ENCODE measurements at places on chromosomes 16 and 17.

GRCh38 chr16:30488764-30489605 is 16.4 kb downstream of the ITGAL start:
- DNase-seq, result no peak

DNA sequence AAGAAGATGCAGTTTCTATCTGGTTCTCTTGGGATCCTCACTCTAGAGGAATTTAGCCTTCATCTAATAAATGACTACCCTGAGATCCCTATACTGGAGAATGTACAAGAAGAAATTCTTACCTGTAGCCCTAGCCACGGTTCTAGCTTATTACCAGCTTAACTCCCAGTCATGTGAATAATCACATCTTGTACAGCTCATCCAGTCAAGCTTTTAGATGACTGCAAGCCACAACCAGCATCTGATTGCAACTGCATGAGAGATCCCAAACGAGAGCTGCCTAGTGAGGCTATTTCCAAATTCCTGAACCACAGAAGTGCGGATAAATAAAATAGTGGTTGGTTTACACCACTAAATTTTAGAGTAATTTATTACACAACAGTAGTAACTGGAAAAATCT is 196.0 kb upstream of the CPHXL start:
- no peak for DNase-seq

DNA sequence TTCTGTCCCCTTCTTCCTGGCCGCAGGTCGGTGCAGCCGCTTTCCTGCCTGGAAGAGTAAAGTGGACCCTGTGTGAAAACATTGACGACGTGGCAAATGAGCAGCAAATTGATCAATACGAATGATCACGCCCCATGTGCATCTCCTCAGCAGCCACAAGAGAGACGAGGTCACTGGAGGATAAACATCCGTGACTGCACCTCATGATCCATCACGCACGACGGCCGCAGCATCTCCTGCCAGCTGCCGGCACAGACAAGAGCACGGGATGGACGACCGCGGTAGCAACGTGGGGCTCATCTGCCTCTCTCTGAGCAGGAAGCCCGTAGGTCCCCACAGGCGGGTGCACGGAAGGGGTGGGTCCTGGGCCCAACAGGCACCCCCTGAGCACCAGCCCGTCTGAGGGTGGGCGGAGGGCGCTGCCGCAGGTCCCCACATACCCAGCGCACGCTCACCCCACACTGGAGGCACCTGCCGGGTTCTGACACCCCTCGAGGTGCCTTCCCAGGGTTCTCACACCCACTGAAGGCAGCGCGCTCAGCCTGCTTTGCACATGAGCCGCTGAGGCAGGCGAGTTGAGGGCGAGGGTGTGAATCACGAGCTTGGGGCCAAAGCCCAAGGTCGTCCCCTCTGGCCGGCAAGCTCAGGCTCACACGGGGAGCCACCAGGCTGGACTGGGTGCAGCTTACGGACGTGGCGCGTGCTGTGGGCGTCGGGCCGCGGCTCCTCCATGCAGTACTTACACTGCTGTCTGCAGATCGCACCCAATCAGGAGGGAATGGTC is 12.3 kb upstream of the CDH15 start:
- DNase-seq, result no peak

DNA sequence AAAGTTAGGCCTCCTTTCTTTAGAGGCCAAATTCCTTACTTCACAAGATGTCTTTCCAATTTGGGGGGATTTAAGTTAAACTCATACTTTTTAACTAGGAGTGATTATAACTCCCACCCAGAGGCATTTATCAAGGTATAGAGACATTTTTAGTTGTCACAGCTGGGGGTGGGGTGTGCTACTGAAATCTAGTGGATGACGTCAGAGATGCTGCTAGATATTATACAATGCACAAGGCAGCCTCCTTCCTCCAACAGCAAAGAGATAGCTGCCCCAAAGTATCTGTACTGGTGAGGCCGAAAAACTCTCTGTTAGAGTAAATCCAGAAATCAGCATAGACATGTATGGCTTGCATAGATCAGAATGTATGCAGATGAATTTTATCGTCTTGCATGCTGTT is 324.0 kb downstream of the HS3ST4 start:
- no peak for DNase-seq

DNA sequence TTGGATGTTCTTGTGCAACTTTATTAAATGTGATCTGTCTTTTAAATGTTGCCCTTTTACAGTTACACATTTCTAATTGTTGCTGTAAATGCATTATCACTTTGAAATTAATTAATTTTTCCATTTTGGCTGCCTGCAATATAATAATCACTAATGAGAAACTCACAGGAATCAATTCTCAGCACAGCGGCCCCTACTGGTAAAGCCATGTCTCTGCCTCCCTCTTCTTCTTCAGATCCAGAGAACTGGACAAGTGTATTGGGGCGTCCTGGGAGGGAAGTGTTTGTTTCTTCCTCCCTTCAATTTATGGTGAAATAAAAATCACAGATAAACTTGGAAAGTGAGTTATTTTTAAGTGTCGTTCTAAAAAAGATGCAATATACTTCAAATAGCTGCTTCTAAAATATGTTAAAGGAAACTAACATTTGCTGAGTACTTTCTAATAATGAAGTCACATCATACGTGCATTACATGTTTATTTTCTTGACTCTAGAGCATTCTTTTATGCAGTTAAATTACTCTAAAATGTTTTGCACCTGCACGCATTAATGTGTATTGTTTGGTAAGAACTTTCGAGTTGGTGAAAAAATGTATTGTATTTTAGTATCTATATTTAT is 338.0 kb downstream of the WWOX start:
- DNase-seq, result no peak

DNA sequence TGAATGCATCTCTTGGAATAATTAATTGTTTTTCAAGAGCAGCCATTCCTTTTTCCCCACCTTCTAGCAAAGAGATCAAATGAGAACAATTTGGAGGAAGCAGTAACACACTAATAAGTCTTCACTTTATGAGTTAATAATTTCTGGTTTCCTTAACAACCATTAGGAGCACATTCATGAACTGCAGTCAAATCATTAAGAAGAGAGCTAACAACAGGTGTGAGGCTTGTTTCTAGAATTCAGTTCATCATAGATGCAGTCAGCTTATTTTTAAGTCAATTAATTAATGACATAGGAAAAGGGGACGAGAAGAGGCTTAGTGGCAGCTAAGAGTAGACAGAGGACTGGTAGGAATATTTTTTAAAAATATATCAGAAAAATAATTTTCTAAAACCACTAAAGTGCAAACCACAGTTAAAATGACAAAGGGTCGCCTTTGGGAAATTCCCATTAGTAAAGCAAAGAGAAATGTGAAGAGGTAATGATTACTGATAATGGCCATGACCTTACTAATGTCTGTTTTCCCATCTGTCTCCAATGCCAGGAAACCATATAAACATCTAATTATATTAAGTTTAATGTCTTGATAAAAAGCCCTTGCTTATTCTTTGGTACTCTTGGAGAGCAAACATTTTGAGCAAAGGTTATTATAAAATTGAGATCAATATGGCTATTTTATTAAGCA is 184.2 kb downstream of the KCNJ2 start:
- no peak for DNase-seq

DNA sequence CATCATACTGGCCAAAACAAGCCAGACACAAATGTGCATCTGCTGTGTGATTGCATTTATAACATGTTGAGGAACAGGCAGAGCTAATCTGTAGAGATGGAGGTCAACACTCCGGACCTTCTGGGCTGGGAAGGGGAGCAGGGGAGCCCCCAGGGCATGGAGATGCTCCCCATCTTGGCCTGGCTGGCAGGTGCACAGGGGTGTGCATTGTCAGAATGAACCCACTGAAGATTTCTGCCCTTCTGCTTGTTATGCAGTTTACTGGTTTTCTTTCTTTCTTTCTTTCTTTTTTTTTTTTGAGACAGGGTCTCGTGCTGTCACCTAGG is 146.9 kb downstream of the CMIP start:
- no peak for DNase-seq

DNA sequence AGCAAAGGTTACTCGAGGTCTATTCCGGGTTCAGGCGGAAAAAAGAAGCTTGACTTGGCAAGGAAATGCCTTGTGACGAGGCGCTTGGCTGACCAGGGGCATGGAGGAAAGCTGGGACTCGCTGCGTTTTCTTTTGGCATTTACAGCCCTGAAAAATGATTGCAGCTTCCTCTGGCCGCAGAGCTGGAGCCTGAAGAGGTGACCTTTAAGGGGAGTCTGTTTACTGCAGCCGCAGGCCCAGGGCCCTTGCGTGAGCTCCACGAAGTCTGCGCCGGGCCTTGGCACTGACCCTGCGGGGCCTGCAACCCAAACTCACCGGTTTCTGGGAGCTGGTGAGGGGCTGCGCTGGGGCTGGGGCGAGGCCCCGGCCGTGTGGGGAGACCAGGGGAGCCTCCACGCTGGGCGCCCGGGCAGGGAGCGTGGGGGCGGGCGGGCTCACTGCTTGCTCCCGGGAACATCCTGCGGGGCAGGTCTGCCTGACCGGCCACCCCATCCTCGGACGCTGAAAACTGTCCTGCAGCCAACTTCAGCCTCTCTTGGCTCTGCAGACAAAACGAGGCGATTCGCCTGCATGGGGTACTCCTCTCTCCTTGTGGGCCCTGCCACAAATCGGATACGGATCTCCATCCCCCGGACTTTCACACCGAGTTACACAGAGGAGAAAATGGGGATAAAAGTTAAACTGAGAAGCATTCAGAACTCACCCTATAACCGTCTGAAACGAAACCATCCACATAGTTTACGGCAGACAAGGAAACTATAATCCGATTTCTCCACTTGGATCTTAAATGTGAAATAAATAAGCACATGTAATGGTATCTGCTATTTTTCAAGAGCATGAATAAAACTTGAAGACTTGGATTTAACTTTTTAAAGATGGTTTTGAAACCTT is 206.3 kb upstream of the FOXF1 start:
- no peak for DNase-seq

GRCh38 chr16:11256661-11257130 is 692 bp upstream of the SOCS1 start:
- peak; percentile 50 for DNase-seq

GRCh38 chr17:50787106-50787505 is 19.8 kb upstream of the ANKRD40CL start:
- DNase-seq, result no peak

DNA sequence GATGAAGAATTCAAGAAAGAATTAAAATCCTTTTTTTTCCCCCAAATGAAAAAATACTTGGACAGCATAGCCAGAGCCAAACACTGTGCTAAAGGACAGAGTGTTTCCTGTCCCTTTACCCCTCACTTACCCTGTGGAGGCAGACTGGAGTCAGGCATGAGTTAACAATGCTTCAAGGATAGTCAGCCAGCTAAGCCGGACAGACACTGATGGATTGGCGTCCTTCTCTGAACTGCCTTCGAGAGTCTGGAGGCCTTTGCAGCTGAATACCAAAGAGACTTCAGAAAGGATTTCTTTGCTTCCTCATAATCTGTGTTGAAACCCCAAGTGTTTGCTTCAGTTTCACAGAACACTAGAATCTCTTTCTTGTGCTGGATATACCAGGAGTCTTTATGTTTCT is 4.6 kb downstream of the METTL9 start:
- no peak for DNase-seq

DNA sequence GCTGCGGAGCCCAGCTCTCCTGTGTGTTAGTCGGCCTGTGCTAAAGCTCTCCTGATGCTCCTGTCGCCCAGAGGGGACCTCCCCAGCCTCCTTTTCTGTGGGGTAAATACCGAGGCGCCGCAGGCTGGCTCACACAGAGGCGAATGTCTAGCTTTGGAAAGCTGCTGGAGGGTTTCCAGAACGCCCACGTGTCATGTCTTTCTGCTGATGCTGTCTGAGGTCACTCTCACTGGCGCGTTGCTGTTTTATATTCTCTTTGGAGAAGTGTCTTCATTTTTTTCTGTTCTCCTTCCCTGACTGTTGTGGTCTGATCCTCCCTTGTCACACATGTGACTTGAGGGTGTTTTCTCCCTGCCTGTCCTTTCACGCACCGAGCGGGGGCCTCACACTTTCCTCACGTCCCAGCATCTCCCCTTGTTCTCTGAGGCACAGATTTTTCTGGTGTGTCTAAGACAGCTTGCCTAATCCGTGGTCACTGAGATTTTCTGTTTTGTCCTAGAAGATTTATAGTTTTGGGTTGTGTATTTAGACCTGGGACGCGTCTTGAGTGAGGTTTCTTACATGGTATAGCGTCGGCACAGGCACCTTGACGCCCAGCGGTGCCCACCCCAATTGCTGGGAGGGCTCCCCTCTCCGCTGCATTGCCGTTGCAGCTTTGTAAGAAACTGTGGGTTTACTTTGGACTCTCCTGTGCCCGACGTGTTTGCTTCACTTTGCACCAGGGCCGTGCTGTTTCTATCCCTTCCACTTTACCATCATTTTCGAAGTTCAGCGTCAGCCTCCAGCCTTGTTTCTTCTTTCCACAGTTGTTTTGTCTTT is 92.1 kb upstream of the ZNF750 start:
- no peak for DNase-seq

GRCh38 chr17:56849131-56849530 is 15.2 kb downstream of the DGKE start:
- no peak for DNase-seq

- DNase-seq, result peak; percentile 41
These were observed at the start of gene FAM20A for GRCh38 chr17:68600931-68601564. FAM20A (minus strand) TSS chr17:68601367; CDS start chr17:68600666, 701 bp downstream.

DNA sequence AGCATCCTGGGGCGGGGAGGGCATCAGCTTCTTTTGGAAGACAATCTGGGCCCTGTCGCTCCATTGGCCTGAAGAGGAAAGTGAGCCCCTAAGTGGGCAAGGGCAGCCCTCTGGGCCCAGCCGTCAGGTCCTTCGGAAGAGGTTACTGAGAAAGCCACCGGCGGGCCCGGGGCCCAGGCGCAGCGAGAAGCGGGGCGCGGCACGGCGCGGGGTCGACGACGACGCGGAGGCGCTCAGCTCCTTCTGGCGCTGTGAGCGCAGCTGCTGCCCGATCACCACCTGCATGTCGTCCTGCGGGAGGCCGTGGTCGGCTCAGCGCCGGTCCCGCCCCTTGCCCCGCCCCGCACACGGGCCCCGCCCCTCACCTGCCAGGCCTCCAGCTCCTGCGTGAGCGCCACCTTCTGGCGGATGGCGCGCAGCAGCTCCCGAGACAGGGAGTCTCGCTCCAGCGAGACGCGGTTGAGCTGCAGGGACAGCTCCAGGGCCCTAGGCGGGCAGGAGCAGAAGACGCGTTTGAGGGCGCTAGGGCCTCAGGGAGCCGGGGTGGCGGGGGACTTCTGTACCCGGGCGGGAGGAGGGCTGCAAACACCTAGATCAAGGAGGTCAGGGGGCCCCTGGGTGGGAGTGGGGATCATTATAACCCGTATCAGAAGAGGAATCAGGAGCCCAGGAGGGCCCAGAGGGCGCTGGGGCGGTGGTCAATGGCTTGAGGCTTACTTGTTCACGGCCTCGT is 4.3 kb downstream of the THOC6 start:
- peak; percentile 93 for DNase-seq

DNA sequence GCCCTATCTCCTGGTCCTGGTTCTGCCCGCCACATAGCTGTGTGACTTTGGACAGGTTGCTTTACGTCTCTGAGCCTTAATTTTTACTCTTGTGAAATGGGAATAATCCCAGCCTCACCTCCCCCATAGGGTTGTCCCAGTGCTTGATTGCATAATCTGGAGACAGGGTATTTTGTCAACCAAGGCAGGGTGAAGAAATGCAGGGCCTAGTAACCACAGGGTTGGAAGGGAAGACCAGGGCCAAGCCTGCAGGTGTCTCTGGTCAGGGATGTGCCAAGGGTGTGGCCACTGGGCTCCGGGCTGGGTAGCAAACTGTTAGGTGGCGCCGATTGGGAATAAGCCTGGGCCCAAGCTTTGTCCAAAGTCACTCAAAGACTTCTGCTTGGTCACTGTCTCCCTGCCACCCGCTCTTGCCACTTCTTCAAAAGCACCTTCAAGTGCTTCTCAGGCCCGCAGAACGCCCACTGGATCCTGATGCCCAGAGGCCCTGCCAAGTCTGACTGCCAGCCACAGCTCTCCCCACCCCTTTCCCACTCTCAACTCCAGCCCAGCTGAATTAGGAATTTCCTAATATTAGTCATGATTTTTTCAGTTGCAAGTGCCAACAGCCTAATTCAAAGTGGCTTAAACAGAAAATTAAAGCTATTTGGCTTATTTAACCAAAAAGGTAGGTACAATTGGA is 20.6 kb upstream of the COL1A1 start:
- DNase-seq, result no peak
